Activated T-cell treated with anti-CD3 and anti-CD28 coated beads for 4 hours (primary cell): ENCODE measurements at places on chromosomes 12 and 14.

GRCh38 chr14:68939893-68940613, 39.0 kb downstream of the ACTN1 start:
- DNase-seq: no peak

- DNase-seq: no peak
Measured at GRCh38 chr14:60878121-60878520, 102.8 kb downstream of the TRMT5 start.

- DNase-seq: no peak
Measured at GRCh38 chr14:55427439-55427838, 13.0 kb downstream of the TBPL2 start.

GRCh38 chr12:103841690-103842584, 903 bp upstream of the NT5DC3 start:
- DNase-seq: peak; percentile 14

DNA sequence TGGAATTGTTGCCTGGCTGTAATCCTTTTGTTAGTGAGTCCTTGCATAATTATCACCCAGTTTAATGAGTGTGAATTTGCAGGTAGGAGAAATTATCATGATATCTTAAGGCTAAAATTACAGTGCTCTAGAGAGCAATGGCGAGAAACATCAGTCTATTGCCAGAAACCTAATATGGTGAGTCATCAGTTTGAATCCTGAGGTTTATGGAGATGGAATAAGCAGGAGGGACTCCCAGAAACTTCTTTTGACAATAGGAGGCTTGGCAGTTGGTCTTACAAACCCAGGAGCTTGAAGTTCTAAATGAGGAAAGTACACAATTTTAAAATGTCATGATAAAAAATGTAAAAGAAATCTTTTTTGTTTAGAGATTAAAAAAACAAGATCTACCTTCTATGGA, 31.5 kb upstream of the CRADD start:
- no peak for DNase-seq

- DNase-seq: no peak
Measured at GRCh38 chr12:116155383-116155782, 122.1 kb downstream of the MED13L start.

DNA sequence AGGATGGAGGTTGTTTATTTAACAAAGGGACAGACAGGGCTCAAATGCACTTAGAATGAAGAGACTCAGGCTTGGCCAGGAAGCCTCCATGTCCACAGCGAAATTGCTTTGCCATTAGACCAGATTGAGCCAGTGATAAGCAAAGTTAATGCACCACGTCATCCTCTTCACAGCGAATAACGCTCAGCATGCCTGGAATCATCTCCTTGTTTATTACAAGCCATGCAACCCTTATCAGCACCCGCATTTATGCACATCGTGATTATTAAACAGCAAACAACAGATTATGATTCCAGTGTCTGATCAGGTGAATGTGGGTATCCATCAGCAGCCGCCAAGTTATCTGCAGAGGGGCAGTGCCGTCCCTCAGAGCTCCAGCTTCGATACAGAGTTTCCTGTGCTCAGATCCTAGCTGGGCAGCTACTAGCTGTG, 175.0 kb upstream of the TMEM132C start:
- DNase-seq: no peak

GRCh38 chr14:100888789-100889315, 14.7 kb downstream of the RTL1 start:
- no peak for DNase-seq

DNA sequence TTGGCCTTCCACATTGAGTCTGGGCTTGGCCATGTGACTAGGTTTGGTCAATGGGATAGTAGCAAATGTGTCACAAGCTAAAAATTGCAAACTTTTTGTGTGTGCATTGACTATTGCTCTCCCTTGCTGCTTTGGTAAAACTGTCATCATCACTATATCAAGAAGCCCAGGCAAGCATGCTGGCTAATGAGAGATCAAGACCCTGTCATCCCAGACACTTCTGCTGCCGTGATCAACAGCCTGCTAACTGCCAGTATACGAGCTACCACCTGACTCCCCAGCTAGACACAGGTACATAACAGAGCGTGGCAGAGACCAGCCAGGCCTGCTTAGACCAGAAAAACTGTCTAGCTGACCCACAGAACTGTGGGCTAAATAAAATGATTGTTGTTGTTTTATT, 456.7 kb upstream of the DCN start:
- DNase-seq: no peak

- no peak for DNase-seq
Measured at GRCh38 chr14:68327231-68327630, 465.6 kb downstream of the ZFP36L1 start.

GRCh38 chr12:80272387-80272915, 171.6 kb upstream of the PTPRQ start:
- no peak for DNase-seq

DNA sequence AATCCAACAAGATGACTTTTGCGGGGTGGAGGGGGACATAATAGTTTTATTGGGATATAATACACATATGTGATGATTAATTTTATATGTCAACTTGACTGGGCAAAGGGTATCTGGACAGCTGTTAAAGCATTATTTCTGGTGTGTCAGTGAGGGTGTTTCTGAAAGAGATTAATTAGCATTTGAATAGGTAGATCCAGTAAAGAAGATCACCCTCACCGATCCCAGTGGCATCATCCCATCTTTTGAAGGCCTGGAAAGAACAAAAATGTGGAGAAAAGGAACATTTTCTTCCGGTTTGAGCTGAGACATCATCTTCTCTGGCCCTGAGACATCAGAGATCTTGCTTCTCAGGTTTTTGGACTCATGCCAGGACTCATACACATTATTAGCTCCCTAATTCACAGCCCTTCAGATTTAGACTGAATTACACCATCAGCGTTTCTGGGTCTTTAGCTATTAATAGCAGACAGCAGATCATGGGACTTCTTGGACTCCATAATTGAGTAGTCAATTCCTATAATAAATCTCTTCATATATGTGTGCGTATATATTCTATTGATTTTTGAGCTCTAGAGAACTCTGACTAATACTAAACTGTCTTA, 283.6 kb downstream of the PCNX1 start:
- DNase-seq: no peak

DNA sequence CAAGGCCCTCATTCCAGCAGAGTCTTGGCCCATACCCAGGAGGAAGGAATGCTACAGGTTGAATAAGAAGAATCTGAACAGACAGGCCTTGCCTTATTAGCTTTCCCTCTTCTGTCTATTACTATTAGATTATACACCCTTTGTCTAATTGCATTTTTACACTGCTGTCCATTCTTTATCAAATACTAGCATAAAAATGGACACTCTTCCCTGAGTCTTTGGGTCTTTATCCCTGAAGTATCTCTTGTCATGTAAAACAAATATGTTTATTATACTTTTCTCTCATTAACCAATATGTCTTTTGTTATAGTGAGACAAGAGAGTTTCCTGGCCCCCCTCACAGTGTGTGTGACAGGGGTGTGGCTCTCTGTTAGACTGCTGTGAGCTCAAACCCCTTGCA, 897.4 kb upstream of the SEL1L start:
- no peak for DNase-seq

GRCh38 chr12:120286768-120287490, 4.8 kb downstream of the RNU4-2 start:
- no peak for DNase-seq

- DNase-seq: no peak
Measured at GRCh38 chr12:2540535-2540941, 254.2 kb upstream of the FKBP4 start.

DNA sequence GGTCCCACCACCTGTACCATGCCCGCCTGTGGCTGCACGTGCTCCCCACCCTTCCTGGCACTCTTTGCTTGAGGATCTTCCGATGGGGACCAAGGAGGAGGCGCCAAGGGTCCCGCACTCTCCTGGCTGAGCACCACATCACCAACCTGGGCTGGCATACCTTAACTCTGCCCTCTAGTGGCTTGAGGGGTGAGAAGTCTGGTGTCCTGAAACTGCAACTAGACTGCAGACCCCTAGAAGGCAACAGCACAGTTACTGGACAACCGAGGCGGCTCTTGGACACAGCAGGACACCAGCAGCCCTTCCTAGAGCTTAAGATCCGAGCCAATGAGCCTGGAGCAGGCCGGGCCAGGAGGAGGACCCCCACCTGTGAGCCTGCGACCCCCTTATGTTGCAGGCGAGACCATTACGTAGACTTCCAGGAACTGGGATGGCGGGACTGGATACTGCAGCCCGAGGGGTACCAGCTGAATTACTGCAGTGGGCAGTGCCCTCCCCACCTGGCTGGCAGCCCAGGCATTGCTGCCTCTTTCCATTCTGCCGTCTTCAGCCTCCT, 1.1 kb downstream of the INHBE start:
- no peak for DNase-seq

DNA sequence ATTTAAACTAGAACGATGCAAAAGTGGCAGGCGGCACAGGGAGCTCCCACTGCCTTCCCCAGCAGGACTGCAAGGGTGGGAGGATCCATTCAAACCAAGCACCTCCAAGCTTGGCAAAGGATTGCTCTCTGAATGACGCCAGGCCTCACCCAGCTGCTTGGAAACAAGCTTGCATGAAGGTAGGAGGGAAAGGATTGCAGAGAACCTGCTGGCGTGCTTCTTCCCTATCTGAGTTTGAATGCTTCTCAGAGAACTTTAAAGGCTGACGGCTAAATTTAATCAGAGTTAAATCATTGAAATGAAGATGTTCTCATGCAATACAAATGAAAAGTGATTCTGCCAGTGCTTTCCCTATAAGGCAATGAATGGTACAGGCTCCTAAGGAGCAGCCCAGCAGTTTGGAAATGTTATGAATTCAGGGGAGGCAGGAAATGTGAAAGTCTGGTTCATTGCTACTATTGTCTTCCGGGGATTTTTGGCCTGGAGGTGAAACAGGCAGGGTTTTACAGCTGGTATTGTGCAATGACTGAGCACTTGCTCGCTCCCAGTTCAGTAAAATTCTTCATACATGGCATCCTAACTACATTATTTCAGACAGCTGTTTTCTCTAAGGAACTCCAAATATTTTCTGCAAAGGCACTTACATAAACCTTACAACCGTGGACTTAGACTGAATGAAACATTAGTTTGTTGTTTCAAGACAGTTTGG, 31.9 kb upstream of the DUSP6 start:
- DNase-seq: no peak

- no peak for DNase-seq
Measured at GRCh38 chr12:25623816-25624215, 70.7 kb upstream of the LMNTD1 start.

DNA sequence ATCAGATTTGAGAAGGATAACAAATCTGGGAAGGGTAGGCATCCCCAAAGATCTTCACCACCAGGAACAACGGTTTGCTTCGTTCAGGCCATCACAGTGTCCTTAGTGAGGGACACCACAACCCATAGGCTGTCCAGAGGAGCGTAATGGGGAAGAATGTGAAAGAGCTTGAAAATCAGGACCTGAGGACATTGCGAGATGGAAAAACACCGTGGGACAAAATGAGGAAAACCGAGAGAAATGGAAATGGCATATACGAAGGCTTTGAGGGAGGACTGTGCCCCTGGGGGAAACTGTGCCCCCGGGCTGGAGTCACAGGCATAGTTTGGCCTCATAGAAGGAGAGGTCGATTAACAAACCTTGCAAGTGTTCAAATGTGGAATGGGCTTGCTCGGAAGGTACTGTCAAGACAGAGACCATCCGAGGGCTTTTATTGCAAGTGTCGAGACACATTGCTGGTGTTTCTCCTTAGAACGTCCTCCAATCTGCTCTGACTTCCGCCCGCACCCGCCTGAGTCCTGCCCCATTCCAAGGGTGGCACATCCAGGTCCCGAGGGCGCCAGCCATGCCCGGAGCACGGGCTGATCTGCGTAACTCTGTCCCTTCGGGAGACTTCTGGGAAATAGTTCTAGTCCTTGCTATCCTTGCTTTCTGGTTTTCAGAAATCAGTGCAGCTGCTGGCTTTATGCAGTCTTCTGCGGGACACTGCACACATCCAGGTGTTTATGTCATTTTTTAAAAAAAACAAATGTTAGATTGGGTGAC, 885 bp upstream of the PALS1 start:
- peak; percentile 1 for DNase-seq

GRCh38 chr12:42648061-42648460, 58.5 kb upstream of the PRICKLE1 start:
- no peak for DNase-seq
